ENCODE measurements at places on chromosomes 11 and 22. TPM values are rescaled to one million over a fixed set of nuclear protein-coding genes. Genes with fewer than 3 reads are reported as not detected.

GRCh38 chr11:74932169-74932568 lies 16.7 kb downstream of the XRRA1 start:
- no peaks in the 10 kb centered on the region for H3K4me1 ChIP-seq
- no peak overlapping the region for H3K4me3 ChIP-seq
- H3K36me3 ChIP-seq = peaks cover 6% of the 10 kb centered on the region
- DNase-seq = no peak
- H3K27me3 ChIP-seq = no peaks in the 10 kb centered on the region

GRCh38 chr11:108870373-108871020 lies 205.6 kb downstream of the DDX10 start:
- no peak overlapping the region for H3K27ac ChIP-seq
- H3K4me3 ChIP-seq = no peak overlapping the region
- H3K36me3 ChIP-seq = no peaks in the 10 kb centered on the region
- no peaks in the 10 kb centered on the region for H3K4me1 ChIP-seq
- H3K27me3 ChIP-seq = no peaks in the 10 kb centered on the region

DNA sequence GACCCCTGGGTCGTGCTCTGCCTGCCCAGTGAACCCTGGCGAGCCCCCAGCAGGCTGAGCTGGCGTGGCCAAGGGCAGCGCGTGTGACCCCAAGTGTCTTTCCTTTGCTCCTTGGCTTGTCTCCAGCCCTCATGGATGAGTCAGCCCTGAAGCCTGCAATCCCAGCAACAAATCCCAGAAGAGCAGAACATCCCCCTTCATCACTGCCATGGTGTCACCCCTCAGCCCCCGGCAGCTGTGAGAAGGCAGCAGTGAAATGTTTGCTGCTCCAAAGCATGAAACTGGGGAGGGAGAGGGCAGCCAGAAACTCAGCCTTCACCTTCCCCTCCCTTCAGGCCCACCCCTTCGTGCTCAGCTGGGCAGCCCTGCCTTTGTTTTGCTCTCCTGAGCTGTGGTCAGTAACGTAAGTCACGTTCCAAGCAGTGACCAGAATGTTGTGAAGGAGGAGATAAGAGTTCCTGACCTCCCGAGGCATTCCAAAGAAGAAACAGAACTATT lies 29.8 kb downstream of the ADAMTS15 start:
- no peaks in the 10 kb centered on the region for H3K4me1 ChIP-seq
- DNase-seq = peak; percentile 58
- no peaks in the 10 kb centered on the region for H3K27me3 ChIP-seq

- no peaks in the 10 kb centered on the region for H3K27me3 ChIP-seq
- H3K4me3 ChIP-seq = no peak overlapping the region
- H3K36me3 ChIP-seq = no peaks in the 10 kb centered on the region
These were observed 12.5 kb downstream of the ACER3 start for GRCh38 chr11:76872959-76873827.

GRCh38 chr22:50170453-50171318 lies at the start of gene PANX2:
PANX2 (plus strand) TSS chr22:50170731; CDS start chr22:50170731, 0 bp downstream.
- peaks cover 7% of the 10 kb centered on the region for H3K27me3 ChIP-seq
- no peaks in the 10 kb centered on the region for H3K36me3 ChIP-seq
- H3K27ac ChIP-seq = no peak within 1 kb of the TSS
- H3K4me3 ChIP-seq = no peak within 1 kb of the TSS

The TSSK2 gene
- not detected for total RNA-seq

The SLCO2B1 gene
- total RNA-seq = 101 TPM

The SVIP gene
- 9.9 TPM for total RNA-seq

The USP35 gene
- 8.6 TPM for total RNA-seq

The CDC45 gene
- total RNA-seq = not detected
